ENCODE measurements at places on chromosomes 1 and 21. TPM values are rescaled to one million over a fixed set of nuclear protein-coding genes. Genes with fewer than 3 reads are reported as not detected.
A peak's percentile ranks its signal among the peaks of the same experiment; 100 is the strongest.

DNA sequence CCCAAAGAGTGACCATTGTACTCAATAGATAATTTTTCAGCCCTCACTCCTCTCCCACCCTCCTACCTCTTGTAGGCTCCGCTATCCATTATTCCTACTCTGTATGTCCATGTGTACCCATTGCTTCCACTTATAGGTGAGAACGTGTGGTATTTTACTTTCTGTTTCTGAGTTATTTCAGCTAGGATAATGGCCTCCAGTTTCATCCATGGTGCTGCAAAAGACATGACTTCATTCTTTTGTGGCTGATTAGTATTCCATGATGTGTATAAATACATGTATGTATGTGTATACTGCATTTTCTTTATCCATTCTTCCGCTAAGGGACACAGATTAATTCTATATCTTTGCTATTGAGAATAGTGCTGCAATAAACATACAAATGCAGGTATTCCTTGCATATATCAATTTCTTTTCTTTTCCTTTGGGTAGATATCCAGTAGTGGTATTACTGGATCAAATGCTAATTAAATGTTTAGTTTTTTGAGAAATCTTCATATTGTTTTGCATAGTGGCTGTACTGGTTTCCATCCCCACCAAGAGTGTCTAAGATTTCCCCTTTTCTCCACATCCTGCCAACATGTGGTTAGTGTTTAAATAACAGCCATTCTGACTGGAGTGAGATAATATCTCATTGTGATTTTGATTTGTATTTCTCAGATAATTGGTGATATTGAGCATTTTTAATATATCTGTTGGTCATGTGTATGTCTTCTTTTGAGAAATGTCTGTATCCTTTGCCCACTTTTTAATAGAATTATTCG is 4.9 kb downstream of the LY9 start:
- H3K27me3 ChIP-seq, result no peaks in the 10 kb centered on the region
- no peak overlapping the region for H3K4me3 ChIP-seq
- H3K27ac ChIP-seq, result no peak overlapping the region

- no peaks in the 10 kb centered on the region for H3K36me3 ChIP-seq
- no peak overlapping the region for H3K4me3 ChIP-seq
- no peaks in the 10 kb centered on the region for H3K27me3 ChIP-seq
- no peak overlapping the region for H3K27ac ChIP-seq
- DNase-seq, result no peak
- H3K4me1 ChIP-seq, result no peaks in the 10 kb centered on the region
Measured at GRCh38 chr1:172083191-172083590, 241.9 kb downstream of the DNM3 start.

DNA sequence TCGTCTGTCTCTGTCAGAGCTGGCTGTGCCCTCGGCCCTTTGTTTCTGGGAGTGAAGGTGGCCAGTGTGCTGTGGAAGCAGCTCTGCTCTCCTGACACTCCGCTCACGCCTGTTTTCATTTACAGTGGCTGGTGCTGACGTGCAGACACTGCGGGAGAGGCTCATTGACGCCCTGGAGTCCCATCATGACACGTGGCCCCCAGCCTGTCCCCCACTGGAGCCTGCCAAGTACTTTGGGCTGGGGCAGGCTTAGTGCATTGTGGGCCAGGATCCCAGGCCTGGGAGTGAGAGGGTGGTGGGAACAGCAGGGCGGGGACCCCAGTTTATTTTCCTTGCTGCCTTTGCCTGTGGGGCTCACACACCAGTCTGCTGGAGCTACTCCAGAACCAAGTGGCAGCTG is 21.1 kb downstream of the QSOX1 start:
- peaks cover 22% of the 10 kb centered on the region for H3K36me3 ChIP-seq
- no peaks in the 10 kb centered on the region for H3K27me3 ChIP-seq
- H3K4me1 ChIP-seq, result peaks cover 6% of the 10 kb centered on the region

DNA sequence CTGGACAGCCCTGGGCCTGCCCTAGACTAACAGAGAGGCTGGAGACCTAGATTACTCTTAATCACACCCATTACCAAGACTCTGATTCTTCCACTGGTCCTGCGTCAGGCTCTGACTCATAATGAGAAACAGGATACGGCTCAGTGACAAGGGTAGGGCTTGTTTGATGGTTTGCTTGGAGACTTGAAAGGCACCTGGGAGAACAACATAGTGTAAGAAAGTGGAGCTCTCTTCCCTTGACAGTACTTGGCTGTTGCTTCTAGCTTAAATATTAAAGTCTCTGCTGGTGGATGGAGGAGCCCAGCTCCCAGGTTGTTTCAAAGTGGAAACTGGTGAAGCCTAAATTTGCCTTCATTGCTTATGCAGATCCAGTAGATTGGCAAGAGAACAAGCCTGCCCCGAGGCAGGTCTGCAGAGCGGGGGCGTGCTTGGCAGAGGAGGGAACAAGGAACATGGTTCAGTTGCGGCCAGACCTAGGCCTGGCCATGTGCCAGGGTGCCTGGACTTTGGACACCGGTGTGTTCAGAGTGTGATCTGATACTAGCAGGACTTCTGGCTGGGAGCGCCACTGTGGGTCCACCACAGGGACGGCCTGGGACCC is 480.6 kb downstream of the CAMTA1 start:
- no peaks in the 10 kb centered on the region for H3K36me3 ChIP-seq
- no peak overlapping the region for H3K4me3 ChIP-seq
- DNase-seq, result no peak
- H3K4me1 ChIP-seq, result no peaks in the 10 kb centered on the region
- H3K27ac ChIP-seq, result no peak overlapping the region

DNA sequence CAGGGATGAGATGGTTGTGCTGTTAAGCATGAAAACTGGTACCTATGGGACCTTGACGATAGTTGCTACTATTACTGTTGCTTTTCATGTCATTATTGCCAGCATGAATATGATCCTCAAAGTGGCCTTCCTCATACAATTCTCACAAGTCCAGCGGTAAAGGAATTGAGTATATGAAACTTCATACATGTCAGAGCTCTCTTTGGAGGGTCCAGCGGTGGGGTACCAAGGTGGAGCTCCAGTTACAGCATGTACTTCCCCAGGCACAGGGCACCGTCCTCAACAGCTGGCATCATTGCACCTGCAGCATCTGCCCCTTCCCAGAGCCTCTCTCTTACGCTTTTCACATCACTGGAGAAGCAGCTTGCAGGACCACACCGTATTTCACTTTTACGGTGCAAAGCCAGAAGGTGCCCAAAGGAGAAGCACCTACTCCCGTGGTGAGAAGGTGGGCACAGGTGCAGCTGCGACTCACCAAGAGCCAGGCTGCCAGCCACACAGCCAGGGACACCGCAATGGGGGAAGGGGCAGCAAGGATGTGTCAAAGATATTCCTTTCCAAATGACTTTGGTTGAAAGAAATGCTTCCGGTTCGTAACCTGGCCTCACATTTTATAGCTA is 166.4 kb upstream of the IRF2BP2 start:
- no peak overlapping the region for H3K4me3 ChIP-seq
- peaks cover 11% of the 10 kb centered on the region for H3K4me1 ChIP-seq
- no peaks in the 10 kb centered on the region for H3K27me3 ChIP-seq
- no peak overlapping the region for H3K27ac ChIP-seq
- H3K36me3 ChIP-seq, result no peaks in the 10 kb centered on the region

FMO5 gene
- 4.2 TPM for total RNA-seq

GRCh38 chr1:116987256-116987555 is 14.4 kb upstream of the CD101 start:
- H3K4me1 ChIP-seq, result peaks cover 28% of the 10 kb centered on the region
- H3K27me3 ChIP-seq, result no peaks in the 10 kb centered on the region

ADORA3 gene
- not detected for total RNA-seq

FRRS1 gene
- total RNA-seq, result 8.6 TPM

GRCh38 chr1:233928123-233928522 is 23.6 kb downstream of the SLC35F3 start:
- no peak overlapping the region for H3K4me3 ChIP-seq
- H3K36me3 ChIP-seq, result peaks cover 1% of the 10 kb centered on the region
- DNase-seq, result no peak
- H3K4me1 ChIP-seq, result no peaks in the 10 kb centered on the region
- H3K27me3 ChIP-seq, result no peaks in the 10 kb centered on the region
- H3K27ac ChIP-seq, result no peak overlapping the region

DNA sequence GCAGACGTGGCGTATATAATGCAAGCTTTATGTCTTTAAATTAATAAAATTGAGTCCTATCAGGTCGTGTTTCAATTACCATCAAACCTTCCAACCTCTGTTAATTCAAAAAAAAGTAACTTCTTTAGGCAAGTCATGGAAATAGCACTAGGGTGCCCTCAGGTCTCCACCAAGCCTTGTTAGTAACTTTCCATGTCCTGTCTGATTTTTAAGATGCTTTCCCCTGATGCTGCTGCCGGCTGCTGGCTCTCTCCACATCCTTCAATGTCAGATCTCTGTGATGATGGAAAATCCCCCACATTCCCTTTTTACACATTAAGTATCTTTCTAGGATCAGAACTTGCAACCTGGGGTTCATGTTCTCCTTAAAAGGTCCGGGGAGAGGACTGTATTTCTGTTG is 3.0 kb downstream of the ERG start:
- H3K36me3 ChIP-seq, result no peaks in the 10 kb centered on the region
- H3K27me3 ChIP-seq, result peaks cover 9% of the 10 kb centered on the region
- no peak for DNase-seq
- no peak overlapping the region for H3K27ac ChIP-seq

F13B gene
- not detected for total RNA-seq

HTR6 gene
- not detected for total RNA-seq

GRCh38 chr1:119554183-119554582 is 47.2 kb downstream of the HSD3B1 start:
- H3K27me3 ChIP-seq, result peaks cover 3% of the 10 kb centered on the region
- peak overlapping the region; percentile 30 for H3K27ac ChIP-seq
- no peak for DNase-seq
- H3K4me3 ChIP-seq, result no peak overlapping the region

DNA sequence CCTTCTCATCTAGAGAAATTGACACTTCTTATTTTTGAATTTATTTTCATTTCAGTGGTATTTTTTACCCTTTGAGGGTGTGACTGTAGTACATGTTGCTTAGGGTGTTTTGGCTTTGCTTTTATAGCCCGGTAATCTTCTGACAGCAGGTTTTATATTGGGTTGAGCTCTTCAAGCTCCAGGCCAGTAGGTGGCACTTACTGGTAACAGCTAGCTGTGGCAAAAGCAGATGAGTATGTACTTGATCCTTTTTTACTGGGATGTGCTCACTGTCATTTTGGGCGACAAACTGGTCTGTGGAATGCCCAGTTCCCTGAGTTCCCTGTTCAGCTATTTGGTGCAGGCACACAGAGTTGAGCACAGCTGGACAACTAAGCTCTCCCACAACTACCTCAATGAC is 916.2 kb upstream of the B3GALT2 start:
- no peak overlapping the region for H3K27ac ChIP-seq
- H3K4me1 ChIP-seq, result no peaks in the 10 kb centered on the region
- H3K36me3 ChIP-seq, result no peaks in the 10 kb centered on the region
- DNase-seq, result no peak
- H3K4me3 ChIP-seq, result no peak overlapping the region
- H3K27me3 ChIP-seq, result no peaks in the 10 kb centered on the region

GRCh38 chr1:169091480-169091941 is 15.0 kb upstream of the ATP1B1 start:
- H3K36me3 ChIP-seq, result no peaks in the 10 kb centered on the region
- H3K4me3 ChIP-seq, result no peak overlapping the region
- peaks cover 30% of the 10 kb centered on the region for H3K4me1 ChIP-seq
- DNase-seq, result no peak
- H3K27me3 ChIP-seq, result peaks cover 3% of the 10 kb centered on the region
- no peak overlapping the region for H3K27ac ChIP-seq
